ENCODE measurements at places on chromosomes 7 and 10.

DNA sequence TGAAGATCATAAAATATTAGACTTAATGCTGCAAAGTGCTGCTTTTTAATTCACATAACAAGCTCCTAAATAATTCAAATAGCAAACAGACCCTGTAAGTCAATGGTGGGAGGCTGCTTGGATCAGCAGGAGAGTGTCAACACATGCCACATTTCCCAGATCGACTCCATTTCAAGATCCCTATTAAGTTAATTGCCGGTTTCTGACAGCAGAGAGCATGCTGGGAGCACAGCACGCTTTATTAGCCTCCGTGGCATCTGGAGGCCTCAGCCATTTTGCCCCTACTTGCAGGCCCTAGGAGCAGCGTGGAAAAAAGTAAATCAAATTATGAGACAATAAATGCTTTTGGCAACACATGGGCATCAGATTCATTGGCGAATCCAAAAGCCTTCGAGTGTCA lies 201.0 kb downstream of the EMX2 start:
- DNase-seq = no peak

GRCh38 chr7:23470330-23471105 lies at the start of gene IGF2BP3:
Gene IGF2BP3, minus strand, starts transcription at chr7:23470491. Its CDS starts 381 bp downstream, at chr7:23470110.
- DNase-seq = no peak

- no peak for DNase-seq
Measured at GRCh38 chr10:110091830-110092229, 84.0 kb downstream of the ADD3 start.

DNA sequence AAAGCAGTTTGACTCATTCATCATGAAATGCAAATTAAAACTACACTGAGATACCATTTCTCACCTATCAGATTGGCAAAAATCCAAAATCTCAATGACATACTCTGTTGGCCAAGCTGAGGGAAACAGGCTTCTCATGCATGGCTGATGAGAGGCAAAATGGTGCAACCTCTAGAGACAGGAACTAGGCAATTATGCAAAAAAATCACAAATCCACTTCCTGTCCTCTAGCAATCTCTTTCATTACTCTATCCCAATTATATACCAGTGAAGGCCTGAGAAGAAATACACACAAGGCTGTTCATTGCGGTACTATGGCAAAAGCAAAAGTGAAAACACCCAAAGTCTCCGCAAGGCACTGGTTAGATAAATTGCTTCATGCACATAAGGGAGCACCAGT lies 25.9 kb upstream of the PTPRN2 start:
- no peak for DNase-seq

GRCh38 chr7:77858278-77858677 lies 59.7 kb downstream of the PHTF2 start:
- no peak for DNase-seq

DNA sequence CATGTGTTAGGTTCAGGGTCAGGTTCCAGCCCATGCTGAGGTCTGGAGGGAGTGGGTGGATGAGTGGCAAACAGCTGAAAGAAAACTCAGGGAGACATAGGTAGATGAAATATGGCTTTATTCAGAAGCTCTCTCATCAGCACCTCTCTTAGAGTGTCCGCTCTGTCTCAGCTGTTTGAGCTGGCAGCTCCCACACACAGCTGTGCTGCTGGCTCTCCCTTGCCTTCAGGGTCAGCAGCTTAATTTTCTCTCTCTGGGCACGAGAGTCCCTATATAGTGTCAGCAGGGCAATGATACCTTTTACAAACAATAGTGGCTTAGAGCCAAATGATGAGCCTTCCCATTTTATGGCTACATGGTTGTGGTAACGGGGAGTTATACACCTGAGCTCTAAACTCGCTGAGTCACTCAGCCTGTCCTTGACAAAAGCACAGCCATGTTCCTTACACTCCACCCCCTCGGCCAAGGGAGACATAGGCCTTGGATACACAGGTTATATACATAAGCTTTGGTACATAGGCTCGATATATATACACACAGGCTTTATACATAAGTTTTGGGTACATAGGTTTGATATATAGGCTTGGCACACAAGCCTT lies 10.4 kb downstream of the RNF133 start:
- no peak for DNase-seq

GRCh38 chr7:28390426-28390825 lies 21.9 kb upstream of the CREB5 start:
- no peak for DNase-seq

GRCh38 chr10:122500194-122500593 lies 38.8 kb downstream of the HTRA1 start:
- no peak for DNase-seq

GRCh38 chr10:89518876-89519842 lies 16.2 kb downstream of the SLC16A12 start:
- DNase-seq = no peak

- no peak for DNase-seq
Measured at GRCh38 chr7:36245684-36246299, 92.7 kb downstream of the EEPD1 start.

DNA sequence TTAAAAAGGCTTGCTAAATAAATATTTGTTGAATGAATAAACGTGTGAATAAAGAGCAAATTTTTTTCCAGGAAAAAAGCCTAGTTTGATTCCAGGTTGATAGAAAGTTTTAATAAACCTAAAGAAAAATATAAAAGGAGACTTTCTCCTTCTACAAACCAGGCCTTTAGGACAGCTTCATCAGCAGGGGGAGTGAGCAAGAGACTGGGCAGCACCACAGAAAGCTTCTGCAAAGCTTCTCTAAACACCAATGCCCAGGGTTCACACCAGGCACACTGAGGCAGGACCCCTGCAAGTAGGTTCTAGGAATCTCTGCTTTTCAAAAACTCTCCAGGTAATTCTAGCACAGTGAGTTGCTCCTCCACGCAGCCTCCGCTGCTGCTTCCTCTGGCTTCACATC lies 66.4 kb upstream of the SEC61G start:
- DNase-seq = no peak

- DNase-seq = no peak
Measured at GRCh38 chr10:102065561-102066398, 631 bp downstream of the HPS6 start.

GRCh38 chr10:4684434-4684833 lies 141.6 kb upstream of the AKR1E2 start:
- DNase-seq = no peak

- DNase-seq = no peak
Measured at GRCh38 chr10:88733215-88733614, 26.6 kb upstream of the LIPN start.

DNA sequence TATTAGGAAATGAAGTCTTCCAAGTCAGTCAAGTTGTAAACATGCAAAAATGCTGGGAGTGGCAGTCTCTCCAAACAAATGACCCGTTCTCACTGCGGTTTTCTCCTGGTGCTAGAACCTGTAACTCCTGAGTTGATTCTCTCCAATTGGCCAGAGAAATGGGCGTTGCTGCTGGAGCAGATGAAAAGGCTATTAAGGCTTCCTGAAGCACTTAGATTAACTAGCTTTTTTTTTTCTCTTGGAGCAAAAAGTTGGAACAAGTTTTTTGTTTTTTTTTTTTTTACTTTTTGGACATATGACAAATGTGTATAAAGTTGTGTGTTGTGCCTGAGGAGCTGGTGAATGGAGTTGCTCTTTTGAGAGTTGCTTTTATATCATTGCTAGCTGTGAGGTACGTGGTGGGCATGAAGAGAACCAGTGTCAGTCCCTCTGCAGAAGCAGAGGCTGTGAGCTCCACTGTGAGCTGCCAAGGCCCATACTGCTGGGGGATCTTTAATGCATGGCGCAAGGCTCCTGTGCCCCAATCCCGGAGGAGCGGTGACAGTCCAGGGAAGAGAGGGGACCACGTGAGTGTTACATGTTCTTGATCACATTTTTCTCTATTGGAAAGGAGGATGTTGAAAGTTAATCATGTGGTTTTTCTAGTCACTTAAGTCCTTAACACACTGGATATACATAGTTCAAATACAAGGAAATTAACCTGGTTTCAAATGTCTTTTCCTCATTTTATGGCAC lies 393.6 kb upstream of the GALNT17 start:
- peak; percentile 34 for DNase-seq

DNA sequence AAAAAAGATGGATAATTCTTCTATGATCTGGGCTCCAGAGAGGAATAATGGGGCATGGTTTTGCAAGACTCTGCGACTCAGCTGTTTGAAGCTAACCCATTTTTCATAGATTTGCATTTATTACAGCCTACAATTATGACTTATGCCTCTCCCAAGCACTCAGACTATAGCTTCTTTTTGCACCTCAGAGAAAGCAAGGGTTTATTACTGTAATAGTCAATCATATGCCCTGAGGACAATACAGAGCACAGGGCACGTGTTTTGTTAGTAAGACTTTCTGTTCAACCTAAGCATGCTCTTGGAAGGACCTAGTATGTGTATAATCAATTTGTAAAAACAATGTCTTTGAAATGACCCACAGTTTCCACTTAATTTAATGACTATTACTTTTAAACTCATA lies 221.2 kb downstream of the PARD3 start:
- no peak for DNase-seq

DNA sequence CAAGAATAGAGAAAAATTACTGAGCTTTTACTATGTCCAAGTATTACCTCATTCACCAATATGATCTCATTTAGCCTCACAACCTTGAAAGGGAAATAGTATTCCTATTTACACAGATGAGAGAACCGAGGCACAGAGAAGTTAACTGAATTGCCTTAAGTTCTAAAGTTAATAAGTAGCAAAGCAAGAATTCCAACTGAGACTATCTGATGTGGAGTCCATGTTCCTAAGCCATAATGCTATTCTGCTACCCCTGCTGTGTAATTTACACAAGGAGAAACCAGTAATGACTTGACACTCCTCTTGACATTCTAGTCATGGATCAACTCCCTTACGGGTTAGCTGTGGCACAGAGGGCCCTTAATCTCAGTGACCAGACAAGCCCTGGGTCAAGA lies 60.7 kb downstream of the ABCB4 start:
- no peak for DNase-seq

- peak; percentile 70 for DNase-seq
Measured at GRCh38 chr7:45697576-45698136, 123.5 kb downstream of the ADCY1 start.

GRCh38 chr7:44072364-44073231 lies 7.2 kb upstream of the PGAM2 start:
- DNase-seq = peak; percentile 57

DNA sequence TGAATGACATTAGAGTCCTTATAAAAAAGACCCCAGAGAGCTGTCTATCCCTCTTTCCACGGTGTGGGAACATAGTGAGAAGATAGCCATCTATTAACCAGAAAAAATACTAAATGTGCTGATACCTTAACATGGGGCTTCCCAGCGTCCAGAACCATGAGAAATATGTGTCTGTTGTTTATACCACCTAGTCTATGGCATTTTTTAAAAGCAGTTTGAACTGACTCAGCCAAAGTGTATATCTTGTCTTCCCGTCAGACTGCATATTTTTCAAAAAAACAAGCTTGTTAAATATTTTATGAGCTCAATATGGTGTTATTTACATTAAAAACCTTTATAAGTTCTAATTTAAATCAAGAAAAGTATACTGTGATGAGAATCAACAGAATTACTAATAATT lies 255.3 kb downstream of the HGF start:
- DNase-seq = no peak

GRCh38 chr7:3616306-3616705 lies 315.3 kb downstream of the SDK1 start:
- no peak for DNase-seq

GRCh38 chr7:130187360-130187759 lies 17.8 kb downstream of the TMEM209 start:
- no peak for DNase-seq

- DNase-seq = no peak
Measured at GRCh38 chr10:43599333-43599732, 6.9 kb upstream of the ZNF485 start.

DNA sequence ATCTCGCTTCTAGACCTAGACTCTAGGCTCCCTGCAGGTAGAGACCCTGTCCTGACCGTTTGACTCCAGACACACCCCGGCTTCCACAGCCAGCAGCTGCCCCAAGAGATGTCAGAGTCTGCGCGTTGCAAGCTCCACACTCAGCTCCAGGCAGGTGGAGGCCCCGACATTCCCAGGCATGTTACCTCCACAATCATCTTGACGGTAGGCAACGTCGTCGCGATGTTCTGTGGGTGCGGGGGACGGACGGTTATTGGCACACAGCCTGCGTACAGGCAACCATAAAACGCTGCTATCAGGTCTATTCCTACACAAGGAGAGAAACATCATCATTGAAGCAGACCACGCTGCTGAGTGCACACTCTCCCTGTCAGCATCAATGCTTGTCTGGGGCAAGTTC lies 213.2 kb downstream of the ZMYND11 start:
- DNase-seq = no peak

- no peak for DNase-seq
Measured at GRCh38 chr7:30911561-30911969, at the start of gene AQP1. Gene AQP1, plus strand, starts transcription at chr7:30911853. Its CDS starts 57 bp downstream, at chr7:30911910.

GRCh38 chr10:34449836-34450235 lies 365.3 kb downstream of the PARD3 start:
- DNase-seq = no peak

GRCh38 chr7:4797858-4798705 lies 22.7 kb downstream of the AP5Z1 start:
- peak; percentile 35 for DNase-seq

DNA sequence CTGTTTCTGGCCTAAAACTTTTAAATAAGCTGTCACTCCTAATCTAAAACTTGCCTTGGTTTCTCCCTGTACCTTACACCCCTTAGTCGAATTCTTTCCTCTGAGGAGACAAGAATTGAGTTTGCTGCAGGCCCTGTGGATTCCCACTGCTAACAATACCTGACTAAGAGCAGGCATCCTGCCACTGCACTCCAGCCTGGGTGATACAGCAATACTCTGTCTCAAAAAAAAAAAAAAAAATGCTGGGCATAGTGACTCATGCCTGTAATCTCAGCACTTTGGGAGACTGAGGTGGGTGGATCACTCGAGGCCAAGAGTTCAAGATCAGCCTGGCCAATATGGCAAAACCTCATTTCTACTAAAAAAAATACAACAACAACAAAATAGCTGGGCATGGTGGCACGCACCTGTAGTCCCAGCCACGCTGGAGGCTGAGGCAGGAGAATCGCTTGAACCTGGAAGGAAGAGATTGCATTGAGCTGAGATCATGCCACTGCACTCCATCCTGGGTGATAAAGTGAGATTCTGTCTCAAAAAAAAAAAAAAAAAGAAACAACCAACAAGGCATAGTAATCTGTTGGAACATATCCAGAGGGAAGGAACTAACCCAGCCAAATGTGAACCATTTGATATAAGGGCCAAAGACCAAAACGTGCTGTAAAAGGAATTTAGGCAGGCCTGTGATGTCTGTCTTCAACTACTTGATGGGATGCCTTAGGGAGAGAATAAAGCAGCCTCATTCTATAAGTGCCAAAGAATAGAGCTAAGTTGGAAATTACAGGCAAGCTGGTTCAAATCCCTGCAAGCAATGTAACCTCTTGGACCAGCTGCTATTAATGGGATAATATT lies 732.7 kb upstream of the AUTS2 start:
- no peak for DNase-seq

- DNase-seq = no peak
Measured at GRCh38 chr7:132213583-132213982, 362.7 kb downstream of the PLXNA4 start.

GRCh38 chr7:17126413-17127268 lies 171.8 kb upstream of the AHR start:
- no peak for DNase-seq

DNA sequence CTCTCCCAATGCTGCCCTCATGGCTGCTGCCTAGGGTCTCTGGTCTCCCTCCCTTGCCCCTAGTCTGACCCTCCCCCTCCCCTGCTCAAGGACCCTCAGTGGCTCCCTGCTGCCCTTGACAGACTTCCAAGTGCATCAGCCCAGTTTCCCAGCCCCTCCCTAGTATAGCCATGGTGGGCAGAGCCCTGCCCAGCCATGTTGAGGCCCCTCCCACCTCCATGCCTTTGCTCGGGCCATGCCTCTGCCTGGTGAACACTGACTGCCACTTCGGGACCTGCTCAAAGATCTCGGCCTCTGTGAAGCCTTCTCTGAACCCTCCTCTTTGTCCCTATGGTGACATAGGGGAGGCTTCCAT lies 73.2 kb downstream of the MYL10 start:
- DNase-seq = no peak

Data from MV-4-11 (cell line).